ENCODE measurements at places on chromosomes 11 and 22.
A peak's percentile ranks its signal among the peaks of the same experiment; 100 is the strongest.

DNA sequence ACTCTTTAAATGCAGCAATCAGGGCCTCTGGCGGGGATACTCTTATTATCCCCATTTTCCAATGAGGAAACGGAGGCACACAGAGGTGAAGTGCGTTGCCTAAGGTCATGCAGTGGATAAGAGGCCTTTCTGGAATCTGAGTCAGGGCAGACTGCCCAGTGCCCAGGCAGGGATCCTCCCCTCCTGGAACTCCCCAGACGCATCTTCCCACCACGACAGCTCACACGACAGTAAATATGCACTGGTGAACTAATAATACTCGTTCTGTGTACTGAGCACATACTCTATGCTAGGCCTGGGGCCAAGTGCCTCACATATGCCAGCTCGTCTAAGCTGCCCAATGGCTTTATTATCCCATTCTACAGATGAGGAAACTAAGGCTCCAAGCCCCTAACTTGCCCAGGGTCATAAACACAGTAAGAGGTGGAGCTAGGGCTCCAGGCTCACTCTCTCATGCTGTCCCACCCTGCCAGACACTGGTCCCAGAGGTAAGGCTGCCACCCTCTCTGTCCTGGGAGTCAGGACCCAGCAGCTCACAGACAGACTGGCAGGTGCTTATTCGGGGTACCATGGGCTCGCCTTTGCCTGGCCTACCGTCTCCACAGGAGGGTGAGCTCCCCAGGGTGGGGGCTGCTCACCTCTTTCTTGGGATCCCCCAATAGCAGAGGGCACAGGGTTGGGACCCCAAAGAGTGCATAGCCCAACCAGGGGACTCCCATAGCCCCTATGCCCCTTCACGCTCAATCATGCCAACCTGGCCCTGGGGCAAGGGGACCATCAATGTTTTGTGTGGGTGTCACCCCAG lies 2.3 kb downstream of the IL2RB start:
- DNase-seq = no peak

DNA sequence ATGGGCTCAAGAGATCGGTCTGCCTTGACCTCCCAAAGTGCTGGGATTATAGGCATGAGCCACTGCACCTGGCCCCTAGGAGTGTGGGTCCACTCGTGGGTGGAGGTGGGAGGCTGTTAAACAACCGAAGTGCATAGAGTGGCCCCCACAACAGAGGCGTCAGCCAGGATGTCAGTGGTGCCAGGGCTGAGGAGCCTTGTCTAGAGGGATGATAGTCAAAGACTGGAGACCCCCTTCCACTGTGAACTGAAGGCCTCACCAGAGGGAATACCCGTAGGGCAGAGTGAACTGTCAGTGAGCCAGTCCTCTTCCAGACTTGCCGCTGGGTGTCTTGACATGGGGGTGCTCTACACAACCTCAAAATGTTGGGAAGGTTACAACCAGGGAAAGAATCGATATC lies 38.2 kb downstream of the AP2A2 start:
- DNase-seq = no peak

- no peak for DNase-seq
Measured at GRCh38 chr11:66676931-66677598, 622 bp downstream of the RBM4B start.

GRCh38 chr11:132137981-132138313 lies 767.5 kb downstream of the NTM start:
- no peak for DNase-seq

GRCh38 chr22:37138849-37139561 lies 10.7 kb downstream of the IL2RB start:
- no peak for DNase-seq

GRCh38 chr11:82183346-82183745 lies 550.3 kb downstream of the FAM181B start:
- DNase-seq = no peak

DNA sequence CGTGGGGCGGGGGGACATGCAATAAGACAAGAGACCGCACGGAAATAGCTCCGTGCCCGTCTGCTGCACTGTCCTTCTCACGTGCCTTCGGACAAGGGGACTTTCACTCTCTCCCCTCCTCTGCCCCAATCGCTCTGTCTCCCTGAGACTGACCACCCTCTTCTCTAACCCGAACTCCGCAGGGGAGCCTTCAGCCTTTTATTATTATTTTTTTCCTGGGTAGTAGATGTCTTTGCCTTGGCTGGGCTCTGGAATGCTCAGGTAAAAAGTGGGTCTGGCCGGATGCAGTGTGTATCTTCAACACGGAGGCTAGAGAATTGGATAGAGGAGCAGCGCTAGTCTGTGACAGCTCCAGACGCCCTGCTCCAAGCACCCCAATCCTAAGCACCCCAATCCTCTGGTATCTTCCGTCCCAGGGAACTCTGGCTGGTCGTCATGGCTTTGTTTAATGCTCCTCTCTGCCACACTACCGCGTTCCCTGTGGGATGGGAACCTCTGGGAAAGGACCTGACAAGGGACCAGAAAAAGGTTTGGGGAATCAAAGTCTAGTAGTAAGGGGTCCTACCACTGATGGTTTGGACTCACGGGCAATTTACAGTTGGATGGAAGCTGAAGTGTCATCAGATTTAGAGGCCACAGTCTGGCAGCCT lies 25.1 kb upstream of the ROBO3 start:
- no peak for DNase-seq

DNA sequence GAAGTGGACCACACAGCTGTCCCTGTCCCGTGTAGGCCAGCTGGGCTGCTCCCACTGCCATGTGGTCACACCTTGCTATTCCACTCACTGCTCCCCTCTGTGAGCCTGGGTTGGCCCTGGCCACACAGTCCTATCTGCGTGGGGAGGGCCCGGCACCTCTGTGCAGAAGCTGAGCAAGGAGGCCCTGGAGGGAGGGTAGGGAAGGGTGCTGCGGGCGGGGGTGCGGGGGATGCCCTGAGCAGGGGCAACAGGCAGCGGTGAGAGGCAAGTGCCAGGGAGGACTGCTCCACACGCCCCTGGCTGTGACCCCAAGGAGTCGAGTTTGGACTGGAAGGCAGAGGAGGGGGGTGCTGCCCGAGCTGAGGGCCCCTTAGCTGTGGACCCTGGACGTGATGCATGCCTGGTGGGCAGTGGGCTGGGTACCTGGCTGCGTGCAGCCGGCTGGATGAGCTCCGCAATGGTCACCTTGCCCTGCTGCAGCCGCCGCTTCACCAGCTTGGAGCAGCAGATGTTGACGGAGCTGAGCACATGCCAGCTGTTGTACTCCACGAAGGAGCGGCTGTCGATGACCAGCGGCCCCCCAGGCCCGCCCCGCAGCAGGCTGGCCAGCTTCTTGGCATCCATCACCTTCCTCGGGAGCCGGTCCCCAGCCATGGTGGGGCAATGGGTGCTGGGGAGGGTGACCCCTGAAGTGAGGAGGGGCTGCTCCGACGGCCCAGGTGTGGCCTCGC lies 6.7 kb downstream of the DUSP8 start:
- DNase-seq = no peak

GRCh38 chr11:61071208-61071681 lies 31.0 kb upstream of the CD5 start:
- no peak for DNase-seq

DNA sequence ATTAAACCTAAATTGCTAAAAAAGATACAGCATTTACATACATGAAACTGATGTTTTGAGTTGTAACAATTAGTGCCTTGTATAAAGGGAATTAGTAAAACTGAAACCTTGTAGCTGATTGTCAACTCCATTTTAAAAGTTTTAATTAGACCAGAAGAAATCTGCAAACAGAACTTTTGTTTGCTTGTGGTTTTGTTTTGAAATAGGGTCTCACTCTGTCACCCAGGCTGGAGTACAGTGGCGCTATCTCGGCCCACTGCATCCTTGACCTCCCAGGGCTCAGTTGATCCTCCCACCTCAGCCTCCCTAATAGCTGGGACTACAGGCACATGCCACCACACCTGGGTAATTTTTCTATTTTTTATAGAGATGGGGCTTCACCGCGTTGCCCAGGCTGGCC lies 86.5 kb upstream of the SLC6A5 start:
- DNase-seq = no peak

- DNase-seq = peak; percentile 64
Measured at GRCh38 chr22:18968011-18968749, 32.1 kb upstream of the PRODH start.

DNA sequence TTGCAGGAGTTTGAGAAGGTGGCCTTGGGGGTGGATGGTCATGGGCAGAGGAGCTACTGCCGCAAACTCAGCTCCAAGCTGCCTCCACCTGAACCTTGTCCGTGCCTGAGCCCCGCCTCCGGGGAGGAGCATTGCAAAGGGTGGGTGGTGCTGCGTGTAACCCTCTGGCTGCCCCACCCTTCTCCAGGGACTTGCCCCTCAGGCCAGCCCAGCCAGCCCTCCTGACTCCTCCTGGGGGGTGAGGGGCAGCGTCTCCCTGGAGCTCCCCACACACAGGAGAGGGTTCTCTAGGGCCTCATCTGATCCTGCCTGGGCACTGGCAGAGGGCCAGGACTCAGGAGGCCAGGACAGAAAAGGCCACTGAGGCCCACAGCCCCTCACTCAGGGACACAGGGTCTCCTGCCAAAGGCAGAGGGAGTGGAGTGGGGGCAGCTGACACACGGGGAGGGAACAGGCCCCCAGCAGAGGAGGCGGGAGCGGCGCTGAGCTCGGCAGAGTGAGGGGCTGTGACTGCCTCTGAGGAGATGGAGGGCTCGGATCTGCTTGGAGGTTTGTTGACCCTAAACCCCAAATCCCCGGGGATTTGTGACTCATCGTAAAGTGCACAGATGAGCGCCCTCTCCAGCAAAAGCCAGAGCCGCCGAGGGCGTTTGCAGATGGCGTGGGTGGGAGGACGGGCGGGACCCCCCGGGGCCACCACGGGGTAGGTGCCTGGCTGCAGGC lies 12.8 kb downstream of the BRSK2 start:
- DNase-seq = no peak

DNA sequence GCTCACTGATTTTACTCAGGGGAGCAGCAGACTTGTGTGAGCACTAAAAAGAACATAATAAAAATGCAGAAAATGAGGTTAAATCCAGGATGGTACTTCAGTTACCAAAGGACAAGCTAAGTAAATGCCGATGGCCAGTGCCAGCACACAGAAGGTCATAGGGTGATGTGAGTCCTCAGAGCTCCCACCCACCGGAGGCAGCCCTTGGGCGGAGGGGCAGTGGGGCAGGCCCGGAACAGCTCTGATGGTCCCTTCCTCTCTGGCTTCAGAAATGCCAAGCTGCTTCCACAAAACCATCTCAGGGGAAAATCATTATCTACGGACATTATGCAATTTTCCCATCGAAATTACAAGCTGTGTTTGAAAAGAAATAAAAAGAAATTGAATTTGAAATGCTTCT lies 124.5 kb downstream of the RRAS2 start:
- DNase-seq = no peak

DNA sequence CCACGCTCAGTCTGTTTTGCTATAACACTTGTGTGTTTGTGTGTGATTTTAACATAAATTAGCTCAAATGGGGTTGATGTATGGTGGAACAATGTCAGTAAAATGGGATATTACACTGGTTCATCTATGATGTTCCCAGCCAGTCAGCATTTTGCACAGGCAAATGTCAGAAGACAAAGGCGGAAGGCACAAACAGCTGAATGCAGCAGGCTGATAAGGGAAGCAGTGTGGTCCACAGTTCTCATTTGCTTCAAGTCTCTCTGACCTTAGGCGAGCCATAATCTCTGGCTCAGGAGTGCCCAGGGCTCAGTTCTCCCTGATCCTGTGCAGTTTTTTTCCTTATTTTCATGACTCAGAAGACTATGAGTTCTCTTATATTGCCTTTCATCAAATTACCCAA lies 102.7 kb downstream of the FAR1 start:
- DNase-seq = no peak

DNA sequence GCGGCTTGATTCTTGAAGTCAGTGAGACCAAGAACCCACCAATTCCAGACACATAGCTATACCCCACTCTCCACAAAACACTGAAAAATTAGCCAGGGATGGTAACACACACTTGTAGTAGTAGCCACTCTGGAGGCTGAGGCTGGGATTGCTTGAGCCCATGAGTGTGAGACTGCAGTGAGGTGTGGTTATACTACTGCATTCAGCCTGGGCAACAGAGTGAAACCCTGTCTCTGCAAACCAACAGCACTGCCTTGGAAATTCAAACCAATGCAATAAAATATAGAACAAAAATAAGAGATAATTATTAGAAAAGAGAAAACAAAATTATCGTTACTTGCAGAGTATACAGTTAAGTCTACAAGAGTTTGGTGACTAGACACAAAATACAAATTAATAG lies 20.2 kb upstream of the PRDM10 start:
- peak; percentile 16 for DNase-seq

DNA sequence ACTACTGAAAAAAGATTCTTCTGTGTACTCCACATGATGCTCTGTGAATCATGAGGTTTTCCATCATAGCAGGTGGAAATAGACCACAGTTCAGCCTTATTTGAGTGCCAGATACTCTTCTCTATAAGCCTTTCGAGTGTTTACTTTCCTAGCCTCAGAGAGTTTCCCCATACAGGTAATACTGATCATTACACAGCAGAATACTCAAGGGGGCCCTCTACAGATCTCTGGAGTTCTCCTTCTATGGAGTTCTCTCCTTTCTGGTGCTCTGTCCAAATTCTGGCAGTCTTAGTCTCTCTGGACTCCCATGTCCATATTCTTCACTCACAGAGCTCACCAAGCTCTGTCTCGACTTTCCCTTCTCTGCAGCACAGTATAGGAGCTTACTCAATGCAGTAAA lies 175.7 kb upstream of the CARD18 start:
- DNase-seq = no peak

GRCh38 chr11:37364246-37364839 lies 766.3 kb upstream of the RAG2 start:
- DNase-seq = no peak

All from astrocyte of the hippocampus (primary cell).